ENCODE measurements at places on chromosomes 12 and 14.

GRCh38 chr14:92387578-92387977 lies 64.6 kb downstream of the SLC24A4 start:
- DNase-seq, result no peak

- DNase-seq, result no peak
Measured at GRCh38 chr14:91373591-91374254, 43.9 kb downstream of the CCDC88C start.

GRCh38 chr12:6336079-6336888 lies 5.6 kb downstream of the TNFRSF1A start:
- peak; percentile 33 for DNase-seq

GRCh38 chr12:131640525-131640924 lies 70.4 kb upstream of the SFSWAP start:
- DNase-seq, result no peak

GRCh38 chr12:89544022-89544421 lies 18.2 kb upstream of the POC1B start:
- DNase-seq, result no peak

DNA sequence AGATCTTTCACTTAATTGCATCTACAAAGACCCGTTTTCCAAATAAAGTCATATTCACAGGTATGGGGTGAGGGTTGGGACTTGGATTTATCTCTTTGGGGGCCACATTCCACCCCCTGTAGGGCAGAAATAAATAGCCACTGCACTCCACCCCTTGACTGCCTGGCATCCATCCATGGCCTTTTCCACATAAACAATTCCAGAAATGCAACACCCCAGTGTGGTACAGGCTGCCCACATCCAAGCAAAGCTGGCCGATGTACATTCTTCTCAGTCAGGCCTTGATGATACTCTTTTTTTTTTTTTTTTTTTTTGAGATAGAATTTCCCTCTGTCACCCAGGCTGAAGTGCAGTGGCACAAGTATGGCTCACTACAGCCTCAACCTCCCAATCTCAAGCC lies 12.9 kb downstream of the DGLUCY start:
- no peak for DNase-seq

GRCh38 chr12:75631831-75632230 lies 120.4 kb upstream of the KRR1 start:
- no peak for DNase-seq

DNA sequence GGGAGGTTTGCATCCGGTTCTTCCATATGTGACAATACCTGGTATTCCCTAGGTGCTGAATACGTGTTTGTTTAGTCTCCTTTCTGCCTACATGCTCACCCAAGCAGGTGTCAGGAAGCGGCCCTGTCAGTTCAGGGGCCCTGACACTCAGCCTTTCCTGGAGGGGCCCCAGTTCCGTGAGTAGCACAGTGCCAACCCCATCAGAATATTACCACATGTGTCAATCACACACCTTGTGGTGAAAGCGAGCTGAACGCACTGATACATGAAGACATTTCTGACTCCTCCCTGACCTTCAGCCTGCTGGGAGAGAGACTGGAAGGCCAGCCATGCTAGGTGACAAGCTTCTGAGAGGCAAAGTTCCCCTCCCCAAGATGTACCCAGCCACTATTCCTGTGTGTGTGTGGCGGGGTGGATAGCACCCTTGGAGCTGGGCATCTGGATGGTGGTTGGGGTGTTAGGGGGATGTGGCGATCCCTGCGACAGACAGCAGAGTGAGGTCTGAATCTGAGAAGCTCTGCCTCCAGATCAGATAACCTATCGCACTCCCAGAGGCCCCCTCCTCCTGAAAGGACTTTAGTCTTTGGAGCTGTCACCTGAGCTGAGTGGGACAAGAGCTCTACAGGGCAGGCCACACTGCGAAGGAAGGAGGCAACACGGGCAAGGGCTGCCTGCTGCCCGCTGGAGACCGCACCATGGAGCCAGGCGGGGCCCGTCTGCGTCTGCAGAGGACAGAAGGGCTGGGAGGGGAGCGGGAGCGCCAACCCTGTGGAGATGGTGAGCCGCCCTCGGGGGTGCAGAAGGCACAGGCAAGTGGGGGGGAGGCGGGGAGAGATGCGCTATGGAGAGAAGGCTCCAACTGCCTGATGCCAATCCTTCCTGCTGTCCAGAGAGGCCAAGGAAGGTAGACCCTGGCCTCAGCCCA lies at the start of gene SOAT2:
Gene SOAT2, plus strand, starts transcription at position 604 of the 925 bp plus-strand sequence. Its CDS starts 92 bp downstream, at position 696.
- DNase-seq, result no peak

GRCh38 chr14:63245893-63246292 lies 41.6 kb downstream of the RHOJ start:
- DNase-seq, result no peak

GRCh38 chr12:65419284-65420072 lies 141.0 kb downstream of the MSRB3 start:
- no peak for DNase-seq

- DNase-seq, result no peak
Measured at GRCh38 chr14:60981633-60982455, 799 bp downstream of the SLC38A6 start.
